ENCODE measurements at places on chromosomes 6 and 20. TPM values are rescaled to one million over a fixed set of nuclear protein-coding genes. Genes with fewer than 3 reads are reported as not detected.

SULF2 gene
- 60.2 TPM for total RNA-seq

VSX1 gene
- not detected for total RNA-seq

OR2H2 gene
- total RNA-seq: not detected

FRK gene
- total RNA-seq: 24.6 TPM

RCAN2 gene
- total RNA-seq: 6.2 TPM

OR2B6 gene
- total RNA-seq: not detected

GRM1 gene
- total RNA-seq: not detected

SLC13A3 gene
- not detected for total RNA-seq

CCHCR1 gene
- total RNA-seq: 28.3 TPM

KLHDC3 gene
- total RNA-seq: 59.2 TPM

CPXM1 gene
- 1.1 TPM for total RNA-seq

GRCh38 chr6:140879946-140880345 is 1252.8 kb upstream of the GJE1 start:
- no peaks in the 10 kb centered on the region for H3K4me1 ChIP-seq
- H3K36me3 ChIP-seq: no peaks in the 10 kb centered on the region
- no peak overlapping the region for H3K4me3 ChIP-seq
- no peak for DNase-seq
- H3K27ac ChIP-seq: no peak overlapping the region
- H3K27me3 ChIP-seq: no peaks in the 10 kb centered on the region

GRCh38 chr6:107578642-107579341 is 88.9 kb downstream of the SOBP start:
- no peak overlapping the region for H3K4me3 ChIP-seq
- no peaks in the 10 kb centered on the region for H3K4me1 ChIP-seq
- H3K36me3 ChIP-seq: no peaks in the 10 kb centered on the region
- no peaks in the 10 kb centered on the region for H3K27me3 ChIP-seq

DNA sequence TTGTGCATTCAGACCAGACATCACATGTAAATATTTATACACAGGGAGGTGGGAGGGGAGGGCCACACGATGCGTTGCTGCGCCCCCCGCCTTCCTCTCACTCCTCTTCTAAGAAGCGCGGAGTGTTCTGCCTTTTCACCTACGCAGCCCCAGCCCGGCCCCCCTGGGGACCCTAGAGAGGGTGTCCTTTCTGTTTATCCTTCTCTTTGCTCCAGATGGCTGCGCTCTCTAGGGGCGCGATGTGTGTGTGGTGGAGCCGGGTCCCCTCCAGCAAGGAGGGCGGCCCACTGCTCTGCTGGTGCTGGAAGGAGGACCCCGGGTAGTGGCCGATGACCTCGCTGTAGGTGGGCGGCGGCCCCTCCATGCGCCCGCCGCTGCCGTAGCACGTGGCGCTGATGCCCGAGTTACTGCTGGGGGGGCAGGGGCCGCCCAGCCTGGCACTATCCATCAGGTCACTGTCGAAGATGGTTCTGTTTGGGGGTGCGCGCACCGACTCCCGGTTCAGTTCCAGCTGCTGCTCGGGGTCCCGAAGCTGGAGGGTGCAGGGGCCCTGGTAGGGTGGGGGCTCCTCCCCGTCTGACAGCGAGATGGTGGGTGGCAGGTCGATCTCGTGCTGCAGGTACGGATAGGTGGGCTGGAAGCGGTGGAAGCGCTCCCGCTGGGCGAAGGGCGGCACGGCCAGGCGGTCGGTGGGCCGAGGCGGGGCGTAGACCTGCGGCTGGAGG is 31.8 kb upstream of the ZBP1 start:
- DNase-seq: peak; percentile 9
- H3K36me3 ChIP-seq: peaks cover 28% of the 10 kb centered on the region
- no peak overlapping the region for H3K4me3 ChIP-seq
- no peaks in the 10 kb centered on the region for H3K4me1 ChIP-seq
- no peaks in the 10 kb centered on the region for H3K27me3 ChIP-seq
- H3K27ac ChIP-seq: no peak overlapping the region

GRCh38 chr6:63805808-63806572 is 170.4 kb downstream of the PHF3 start:
- H3K27me3 ChIP-seq: no peaks in the 10 kb centered on the region
- no peaks in the 10 kb centered on the region for H3K4me1 ChIP-seq
- H3K36me3 ChIP-seq: no peaks in the 10 kb centered on the region
- H3K27ac ChIP-seq: peak overlapping the region; percentile 56
- peak; percentile 53 for DNase-seq

GRCh38 chr6:28522594-28523240 is 3.0 kb upstream of the GPX5 start:
- no peaks in the 10 kb centered on the region for H3K4me1 ChIP-seq
- H3K36me3 ChIP-seq: no peaks in the 10 kb centered on the region
- no peak overlapping the region for H3K4me3 ChIP-seq
- no peak overlapping the region for H3K27ac ChIP-seq
- no peaks in the 10 kb centered on the region for H3K27me3 ChIP-seq
